NCI-H2081 treated with DMSO at 0.1 percent for 48 hours (cell line): ENCODE measurements at places on chromosomes 1 and 21.

- no peak for DNase-seq
Measured at GRCh38 chr1:180235077-180235501, 5.0 kb downstream of the LHX4 start.

DNA sequence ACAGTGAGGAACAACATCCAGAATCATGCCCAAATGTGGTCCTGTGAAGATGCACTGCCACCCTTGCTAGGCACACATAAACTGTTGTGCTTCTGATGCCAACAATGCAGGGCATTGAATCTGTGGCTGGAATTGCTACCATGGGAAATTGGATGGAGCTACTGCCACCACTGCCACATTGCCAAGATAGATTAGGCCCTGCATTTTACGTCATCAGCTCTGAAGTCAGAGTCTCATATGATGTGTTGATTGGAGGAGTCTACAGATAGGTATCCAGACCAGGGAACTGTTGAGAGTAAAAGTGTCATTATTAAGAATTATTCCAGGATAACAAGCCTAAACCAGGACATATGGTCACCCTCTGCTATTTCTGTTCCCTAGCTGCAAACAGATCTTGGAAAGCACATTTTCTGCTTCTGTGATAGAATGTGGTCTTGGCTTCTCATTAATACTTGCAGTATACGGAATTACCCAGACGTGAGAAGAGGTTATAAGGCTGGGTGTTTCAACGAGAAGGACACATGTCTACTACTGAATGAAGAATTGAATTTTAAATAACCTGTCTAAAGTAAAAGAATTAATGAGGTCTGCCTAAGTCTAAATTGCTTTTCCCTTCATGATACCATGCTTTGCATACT, 106.6 kb downstream of the TNNI3K start:
- DNase-seq: no peak

GRCh38 chr1:18769140-18769539, 90.3 kb downstream of the TAS1R2 start:
- DNase-seq: no peak

- no peak for DNase-seq
Measured at GRCh38 chr1:17802164-17802563, 47.0 kb downstream of the ACTL8 start.

DNA sequence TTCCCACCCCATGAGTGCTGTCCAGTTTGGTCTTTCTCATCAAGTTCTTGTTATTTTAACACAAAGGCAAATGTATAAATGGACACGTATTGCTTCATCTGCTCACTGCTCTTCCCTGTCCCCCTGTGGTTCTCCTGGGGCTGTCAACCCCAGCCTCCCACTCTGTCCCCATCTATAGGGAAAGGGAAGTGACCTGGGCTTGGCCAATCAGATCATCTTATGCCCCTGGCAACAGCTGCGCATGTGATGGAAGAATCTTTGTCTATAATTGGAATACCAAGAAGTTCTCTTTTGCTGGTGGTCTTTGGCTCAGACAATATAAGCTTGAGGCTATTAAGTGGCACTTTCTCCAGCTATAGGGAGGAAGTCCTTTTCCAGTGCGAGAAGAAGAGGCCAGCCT, 4.7 kb upstream of the CCSAP start:
- no peak for DNase-seq

GRCh38 chr1:169009666-169010065, 96.8 kb upstream of the ATP1B1 start:
- no peak for DNase-seq

DNA sequence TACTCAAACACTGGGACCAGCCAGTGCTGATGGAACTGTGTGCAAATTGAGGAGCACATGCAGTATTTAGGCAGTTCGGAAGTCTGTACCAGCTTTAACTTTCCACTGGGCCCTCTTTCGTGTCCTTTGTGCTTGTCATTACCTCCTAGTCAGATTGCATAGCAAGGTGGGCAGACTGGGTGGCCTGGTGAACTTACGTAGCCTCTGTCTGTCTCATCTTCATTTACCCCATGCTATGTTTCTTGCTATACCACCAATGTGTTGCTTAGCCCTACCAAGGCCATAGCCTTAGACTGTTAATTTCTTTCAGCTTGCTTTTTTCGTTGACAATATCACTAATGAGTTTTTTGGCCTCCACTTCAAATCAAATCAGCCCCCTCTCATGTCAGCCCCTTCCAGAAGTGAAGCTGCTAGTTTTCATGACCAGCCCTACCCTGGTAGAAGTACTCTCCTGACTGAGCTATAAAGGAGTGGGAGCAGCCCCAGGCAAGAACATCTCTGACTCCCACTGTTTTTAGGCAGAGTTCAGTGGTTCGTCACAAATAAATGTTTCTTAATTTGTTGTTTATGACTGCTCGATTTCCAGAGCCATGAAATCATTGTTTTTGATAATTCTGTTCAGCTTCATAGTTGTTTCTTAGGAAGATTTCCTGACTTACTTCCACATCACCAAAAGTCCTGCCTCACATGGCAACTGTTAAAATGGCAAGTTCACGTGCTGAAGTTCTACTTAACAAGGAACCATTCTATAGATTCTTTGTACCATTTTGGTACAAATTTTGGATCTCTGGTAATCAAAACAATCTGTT, 19.3 kb downstream of the PRKACB start:
- no peak for DNase-seq

- no peak for DNase-seq
Measured at GRCh38 chr1:55707196-55707595, 492.0 kb upstream of the USP24 start.

GRCh38 chr1:172600615-172601014, 58.3 kb upstream of the FASLG start:
- no peak for DNase-seq

DNA sequence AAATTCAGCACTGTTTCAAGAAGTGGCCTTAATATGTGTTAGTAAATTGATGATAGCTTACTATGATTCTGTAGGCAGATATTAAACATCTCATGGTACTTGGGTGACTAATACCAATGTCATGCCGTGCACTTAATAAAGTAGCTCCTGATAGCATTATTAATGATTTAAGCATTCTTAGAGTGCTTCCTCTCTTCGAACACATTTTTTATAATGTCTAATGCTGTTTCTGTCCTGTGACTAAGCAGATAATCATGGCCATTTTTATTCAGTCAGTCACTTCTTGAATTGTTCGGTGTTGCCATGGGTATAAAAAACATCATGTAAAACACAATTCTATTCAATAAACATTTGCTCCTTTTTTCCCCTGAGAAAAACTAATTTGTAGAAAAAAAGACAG, 804.6 kb upstream of the ADGRL4 start:
- DNase-seq: no peak

GRCh38 chr1:33273406-33273805, 17.1 kb downstream of the ZNF362 start:
- no peak for DNase-seq

- DNase-seq: no peak
Measured at GRCh38 chr21:42518215-42518614, 4.6 kb downstream of the SLC37A1 start.

DNA sequence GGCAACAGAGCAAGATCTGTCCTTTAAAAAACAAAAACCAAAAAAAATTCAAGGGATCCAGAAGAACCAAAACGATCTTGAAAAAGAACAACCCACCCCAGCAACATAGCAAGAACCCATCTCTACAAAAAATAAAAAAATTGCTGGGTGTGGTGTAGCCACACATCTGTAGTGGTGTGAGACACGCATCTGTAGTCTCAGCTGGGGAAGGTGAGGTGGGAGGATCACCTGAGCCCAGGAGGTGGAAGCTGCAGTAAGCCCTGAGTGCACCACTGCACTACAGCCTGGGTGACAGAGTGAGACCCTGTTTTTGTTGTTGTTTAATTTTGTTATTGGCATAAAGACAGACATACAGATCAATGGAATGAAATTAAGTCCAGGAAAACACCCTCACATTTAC, 22.3 kb downstream of the TRIM33 start:
- DNase-seq: no peak

- no peak for DNase-seq
Measured at GRCh38 chr1:59417406-59417805, 120.5 kb downstream of the FGGY start.

GRCh38 chr1:13818926-13819325, 118.9 kb downstream of the PRDM2 start:
- DNase-seq: no peak

DNA sequence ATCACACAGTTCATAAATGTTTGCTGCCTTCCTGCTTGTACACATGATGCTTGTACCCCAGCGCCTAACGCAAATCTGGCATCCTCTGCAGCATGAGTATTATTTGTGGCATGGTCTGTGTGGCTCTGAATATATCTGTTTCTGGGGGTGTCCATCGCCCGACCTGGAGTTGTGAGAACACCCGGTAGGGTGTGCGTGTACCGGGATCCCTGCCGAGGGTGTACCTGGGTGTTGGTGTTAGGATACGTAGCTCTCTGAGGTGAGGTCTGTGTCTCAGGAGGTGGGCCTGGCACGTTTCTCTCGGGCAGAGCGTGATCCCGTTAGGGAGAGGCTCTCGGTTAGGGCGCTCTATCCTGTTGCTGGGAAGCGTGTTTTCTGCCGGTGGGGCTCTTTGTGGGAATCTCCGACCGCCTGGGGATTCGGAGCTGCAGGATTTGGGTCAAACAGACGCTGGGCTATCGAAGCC, 10.4 kb upstream of the CDC20 start:
- DNase-seq: no peak

DNA sequence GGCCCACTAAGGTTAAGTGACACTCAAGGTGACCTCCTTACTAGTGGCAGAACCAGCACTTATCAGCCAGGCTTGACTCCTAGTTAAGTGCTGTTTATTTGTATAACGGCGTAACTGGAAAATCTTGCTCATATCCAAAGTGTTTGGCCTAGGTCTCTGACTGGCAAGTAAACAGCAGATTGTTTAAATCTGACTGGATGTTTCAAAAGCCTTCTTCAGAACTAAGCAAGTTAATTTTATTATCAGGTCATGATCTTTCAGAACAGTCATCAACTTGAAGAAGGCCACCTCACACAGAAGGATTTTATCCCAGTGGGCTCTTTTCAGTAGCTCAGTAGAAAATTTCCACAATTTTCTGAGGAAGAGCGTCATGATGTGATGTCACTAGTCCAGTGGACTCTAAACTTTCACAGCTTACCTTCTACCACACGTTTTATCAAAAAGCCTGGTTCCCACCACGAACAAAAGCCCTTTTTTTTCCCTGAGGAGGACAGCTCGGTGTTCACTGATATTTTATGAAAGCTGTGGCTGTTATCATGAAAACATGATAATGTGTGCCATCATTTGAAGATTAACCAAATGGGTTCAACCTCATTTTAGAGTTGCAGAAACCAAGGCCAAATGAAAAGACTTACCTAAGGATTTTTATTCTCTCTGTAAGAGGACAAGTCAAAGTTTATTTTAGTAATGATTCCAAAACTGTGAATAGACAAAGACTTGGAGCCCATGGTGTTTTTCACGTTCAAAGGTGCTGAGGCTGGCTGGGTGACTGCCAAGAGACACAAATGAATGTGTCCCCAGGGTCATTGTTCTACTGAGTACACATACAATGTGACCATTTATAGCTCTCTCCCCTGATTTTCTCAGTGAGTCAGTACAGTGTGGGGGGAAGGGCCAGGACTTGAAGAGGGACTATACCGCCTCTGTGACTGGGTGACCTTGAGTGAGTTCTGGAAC, 9.1 kb downstream of the SGIP1 start:
- DNase-seq: peak; percentile 94

DNA sequence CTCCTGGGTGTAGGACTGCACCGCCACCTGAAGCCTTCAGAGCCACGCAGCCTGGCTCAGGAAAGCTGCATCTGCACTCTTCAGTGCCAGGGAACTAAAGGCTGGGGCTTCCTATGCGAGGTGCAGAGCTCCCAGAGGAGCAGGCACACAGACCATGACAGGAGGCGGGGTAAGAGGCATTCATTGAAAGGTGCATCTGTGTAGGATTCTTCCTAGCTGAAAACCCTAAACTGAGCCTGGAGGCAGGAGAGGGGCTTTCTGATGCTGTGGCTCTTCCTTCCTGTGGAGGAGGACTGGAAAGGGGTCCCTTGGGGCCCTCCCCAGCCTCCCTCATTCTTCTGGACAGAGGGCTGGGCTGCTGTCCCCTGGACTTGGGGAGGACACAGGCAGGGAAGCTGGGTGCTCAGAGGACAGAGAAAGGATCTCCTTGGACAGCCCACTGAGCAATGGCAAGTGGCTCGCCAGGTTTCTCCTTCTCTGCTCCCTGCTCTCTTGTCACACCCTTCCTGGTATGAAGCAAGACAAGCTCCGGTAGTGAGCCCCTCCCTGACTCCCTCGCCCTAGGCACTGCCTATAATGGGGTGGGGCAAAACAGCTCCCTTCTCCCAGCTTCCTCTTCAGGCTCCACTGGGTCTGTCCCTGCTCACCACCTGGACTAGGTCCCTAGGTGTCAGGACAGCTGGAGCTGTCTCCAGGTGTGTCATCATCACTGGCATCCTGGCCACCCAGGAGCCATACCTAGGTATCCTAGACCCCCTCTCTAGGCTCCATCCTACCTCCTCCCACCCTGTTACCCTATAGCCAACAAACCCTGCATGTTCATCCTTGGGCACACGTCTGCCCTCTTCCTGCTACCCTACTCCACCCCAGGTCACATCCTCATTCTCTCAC, 20.0 kb downstream of the S100A6 start:
- DNase-seq: no peak

GRCh38 chr1:77704736-77705135, 22.3 kb upstream of the ZZZ3 start:
- no peak for DNase-seq

GRCh38 chr1:226129230-226129629, 57.3 kb downstream of the ACBD3 start:
- no peak for DNase-seq

GRCh38 chr1:170009551-170009950, 64.9 kb downstream of the KIFAP3 start:
- no peak for DNase-seq

- DNase-seq: no peak
Measured at GRCh38 chr21:15221799-15222386, 157.1 kb upstream of the NRIP1 start.

- no peak for DNase-seq
Measured at GRCh38 chr1:21585037-21585436, 75.8 kb downstream of the ALPL start.

DNA sequence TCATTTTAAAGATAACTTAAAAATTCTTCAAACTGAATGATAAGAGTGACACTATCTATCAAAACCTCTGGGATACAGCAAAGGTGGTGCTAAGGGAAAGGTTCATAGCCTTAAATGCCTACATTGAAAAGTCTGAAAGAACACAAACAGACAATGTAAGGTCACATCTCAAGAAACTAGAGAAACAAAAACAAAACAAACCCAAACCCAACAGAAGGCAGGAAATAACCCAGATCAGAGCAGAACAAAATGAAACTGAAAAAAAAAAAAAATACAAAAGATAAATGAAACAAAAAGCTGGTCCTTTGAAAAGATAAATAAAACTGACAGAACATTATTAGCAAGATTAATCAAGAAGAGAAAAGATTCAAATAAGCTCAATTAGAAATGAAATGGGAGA, 6.8 kb downstream of the ODF2L start:
- DNase-seq: no peak
